ENCODE measurements at places on chromosomes 1 and 21.
A peak's percentile ranks its signal among the peaks of the same experiment; 100 is the strongest.

GRCh38 chr1:38055965-38056364, 9.4 kb upstream of the POU3F1 start:
- no peak for DNase-seq

DNA sequence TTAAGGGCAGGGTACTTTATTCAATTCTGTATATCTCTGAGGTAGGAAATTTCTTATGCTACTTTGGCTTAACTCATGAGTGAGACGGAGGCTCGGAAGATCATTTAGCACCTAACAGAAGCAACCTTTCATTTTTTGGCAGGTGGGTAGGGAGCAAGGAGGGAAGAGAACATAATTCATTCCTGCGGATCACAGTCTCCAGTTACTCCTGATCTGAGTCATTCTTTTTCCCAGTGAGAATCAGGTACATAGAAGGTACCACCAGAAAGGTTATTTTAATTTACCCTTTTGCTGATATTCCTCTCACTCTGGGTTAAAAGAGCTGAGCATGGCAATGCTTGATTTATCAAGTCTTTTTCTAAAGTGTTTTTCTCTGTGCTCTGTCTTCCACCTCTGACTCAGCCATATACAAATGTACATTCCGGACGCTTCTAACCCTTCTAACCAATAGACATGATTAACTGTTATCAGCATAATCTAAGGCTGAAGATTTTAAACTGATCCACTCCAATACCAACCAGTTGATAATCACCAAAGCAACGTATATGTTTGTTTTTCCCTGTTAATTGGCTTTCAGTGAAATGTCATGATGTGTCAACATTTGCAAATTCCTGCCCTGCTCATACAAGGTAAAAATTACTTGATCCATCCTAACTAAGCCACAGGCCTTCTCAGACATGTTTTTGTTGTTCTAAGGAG, 271.7 kb downstream of the DUSP10 start:
- no peak for DNase-seq

GRCh38 chr1:111154021-111154999, 14.3 kb downstream of the CEPT1 start:
- DNase-seq: no peak

DNA sequence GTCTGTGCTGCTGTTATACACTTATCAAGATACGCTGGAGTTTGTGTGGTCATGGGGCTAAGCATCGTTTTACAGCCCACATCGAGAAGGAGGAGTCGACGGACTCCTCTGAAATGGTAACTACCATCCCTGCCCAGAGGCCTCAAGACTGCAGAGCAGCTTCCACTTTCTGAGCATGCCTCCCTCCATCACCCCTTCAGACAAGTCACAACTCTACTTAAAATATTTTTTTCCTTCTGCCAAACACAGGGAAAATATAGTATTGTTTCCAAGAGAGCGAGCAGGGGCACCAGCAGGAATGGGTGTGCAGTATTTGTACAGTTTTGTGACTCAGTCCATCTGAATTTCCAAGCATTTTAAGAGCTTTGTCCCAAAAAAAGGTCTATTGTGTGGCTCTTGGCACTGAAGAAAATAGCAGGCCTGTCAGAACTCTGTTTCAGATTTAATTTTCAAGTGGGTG, 14.1 kb downstream of the EVA1C start:
- DNase-seq: no peak

GRCh38 chr1:159778266-159778665, 2.5 kb upstream of the DUSP23 start:
- DNase-seq: no peak

- DNase-seq: no peak
These were observed 148.3 kb downstream of the RHOU start for GRCh38 chr1:228883535-228883934.

DNA sequence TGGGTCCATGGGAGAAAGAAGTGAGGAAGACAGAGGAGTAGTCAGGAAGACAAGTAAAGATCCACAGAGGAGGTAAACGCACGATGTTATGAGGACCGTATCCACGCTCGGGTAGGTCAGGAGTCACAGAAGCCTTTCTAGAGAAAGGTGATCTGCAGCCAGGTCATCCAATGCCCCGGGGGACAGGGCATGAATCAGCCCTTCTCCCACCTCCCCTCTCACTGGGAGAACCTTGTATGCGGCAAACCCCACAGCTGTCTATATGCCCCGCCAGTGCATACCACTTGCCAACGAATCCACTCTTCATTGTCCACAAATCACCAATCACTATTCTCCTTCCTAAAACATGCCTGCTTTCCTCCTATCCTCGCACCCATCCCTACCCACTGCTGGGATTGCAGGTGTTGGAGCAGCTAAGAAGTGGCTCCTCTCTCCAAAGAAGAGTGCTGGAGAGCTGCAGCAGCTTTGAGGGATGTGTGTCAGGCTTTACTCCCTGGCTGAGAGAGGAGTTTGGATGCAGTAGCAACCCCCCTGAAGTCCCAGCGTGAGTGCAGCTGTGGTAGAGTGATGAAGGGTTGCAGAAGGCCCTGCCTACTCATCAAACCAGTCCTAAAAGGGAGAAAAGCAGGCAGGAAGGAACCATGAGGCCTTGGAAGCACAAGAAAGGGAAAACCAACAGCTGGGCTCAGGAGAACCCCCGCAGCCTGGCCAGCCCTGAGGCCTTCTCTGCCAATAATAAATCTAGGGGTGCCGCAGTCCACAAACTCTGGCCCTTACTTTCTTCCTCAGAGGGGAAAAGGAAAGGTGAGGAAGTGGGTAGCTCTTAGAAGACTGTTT, 102.2 kb upstream of the GADD45A start:
- no peak for DNase-seq

DNA sequence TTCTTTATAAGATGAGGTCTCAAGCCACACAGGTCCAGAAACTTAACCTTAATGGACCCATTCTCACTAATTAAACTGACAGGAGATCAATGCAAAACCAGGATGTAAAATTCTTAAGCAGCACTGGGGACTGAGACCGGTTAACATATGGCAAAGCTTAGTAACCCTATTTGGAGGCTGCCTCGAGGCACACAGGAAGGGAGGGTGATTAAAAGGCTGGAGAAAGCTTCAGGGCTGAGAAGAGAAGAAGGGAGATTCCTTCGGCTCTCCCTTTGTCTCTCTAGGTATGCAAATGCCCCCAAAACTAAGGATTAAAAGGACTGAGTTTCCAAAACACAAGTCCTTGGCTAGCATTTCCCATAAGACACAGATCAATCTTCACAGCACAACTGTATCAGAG, 120.8 kb upstream of the DSCAM start:
- no peak for DNase-seq

DNA sequence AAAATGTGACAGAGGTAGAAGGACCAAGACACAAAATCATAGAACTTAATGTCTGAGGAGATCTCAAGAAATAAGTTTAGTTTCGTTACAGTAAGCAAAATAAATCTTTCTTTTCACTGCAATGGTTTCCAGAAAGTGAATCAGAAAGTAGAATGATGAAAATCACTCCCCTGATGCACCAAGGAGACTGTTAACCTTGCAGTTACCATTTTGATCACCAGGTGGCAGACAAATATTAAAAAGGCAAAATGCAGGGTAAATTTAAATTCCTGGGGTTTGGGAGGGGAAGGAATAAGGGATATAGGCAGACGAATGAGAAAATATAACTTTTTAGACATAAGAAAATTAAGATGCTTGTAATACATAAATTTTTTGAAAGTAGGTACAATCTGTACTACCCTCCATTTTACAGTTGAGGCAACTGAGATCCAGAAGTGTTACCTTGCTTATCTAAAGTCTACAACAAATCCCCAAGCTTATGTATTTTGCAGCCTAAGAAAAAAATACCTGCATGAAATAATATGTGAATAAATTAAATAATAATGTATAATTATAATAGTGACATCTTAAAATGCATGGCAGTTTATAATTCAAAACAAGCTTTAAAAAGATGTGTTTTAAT, 253.2 kb downstream of the CRB1 start:
- peak; percentile 24 for DNase-seq

DNA sequence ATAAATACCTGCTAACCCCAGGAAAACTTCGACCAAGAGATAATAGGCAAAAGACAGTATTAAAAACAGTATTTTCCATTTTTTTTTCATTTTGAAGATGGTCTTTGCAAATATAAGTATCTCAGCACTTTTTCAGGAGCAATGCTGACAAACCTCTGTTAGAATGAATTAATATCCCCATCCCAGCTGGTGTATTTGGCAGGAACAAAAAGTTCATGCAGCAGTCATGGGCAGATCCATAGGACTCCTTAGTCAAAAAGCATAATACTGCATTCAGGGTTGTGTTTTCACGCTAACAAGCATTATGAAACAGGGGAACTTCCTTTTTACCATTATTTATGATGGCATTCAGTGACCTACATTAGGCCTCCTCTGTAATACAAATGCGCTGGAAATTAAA, 344.0 kb downstream of the ST6GALNAC3 start:
- DNase-seq: no peak

DNA sequence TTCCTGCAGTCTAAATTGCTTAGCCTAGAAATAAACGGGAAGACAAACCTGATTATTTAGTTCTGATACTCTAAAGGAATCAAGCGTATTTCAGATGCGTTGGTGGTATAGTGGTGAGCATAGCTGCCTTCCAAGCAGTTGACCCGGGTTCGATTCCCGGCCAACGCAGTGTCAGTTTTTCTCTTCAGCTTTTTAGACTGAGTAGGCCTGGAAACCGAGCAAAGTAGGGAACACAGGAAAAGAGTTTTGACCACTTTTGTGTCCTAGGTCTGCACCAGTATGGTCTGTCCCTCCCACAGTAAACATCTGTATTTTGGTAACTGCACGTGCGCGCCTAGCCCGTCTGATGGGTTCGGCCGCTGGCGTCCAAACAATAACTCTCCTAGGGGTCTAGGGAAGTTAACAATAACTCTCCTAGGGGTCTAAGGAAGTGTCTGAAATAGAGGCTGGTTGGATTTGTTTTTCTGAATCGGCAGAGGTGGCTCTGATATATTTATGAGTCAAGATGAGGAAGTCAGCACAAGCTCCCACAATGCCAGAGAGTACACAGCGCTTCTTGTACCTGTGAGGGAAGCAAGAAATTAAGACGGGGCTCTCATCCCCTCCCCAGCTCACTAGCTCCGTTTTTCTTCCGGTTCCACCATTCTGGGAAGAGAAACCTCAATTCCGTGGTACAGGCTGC, 15.6 kb upstream of the HJV start:
- DNase-seq: peak; percentile 76

DNA sequence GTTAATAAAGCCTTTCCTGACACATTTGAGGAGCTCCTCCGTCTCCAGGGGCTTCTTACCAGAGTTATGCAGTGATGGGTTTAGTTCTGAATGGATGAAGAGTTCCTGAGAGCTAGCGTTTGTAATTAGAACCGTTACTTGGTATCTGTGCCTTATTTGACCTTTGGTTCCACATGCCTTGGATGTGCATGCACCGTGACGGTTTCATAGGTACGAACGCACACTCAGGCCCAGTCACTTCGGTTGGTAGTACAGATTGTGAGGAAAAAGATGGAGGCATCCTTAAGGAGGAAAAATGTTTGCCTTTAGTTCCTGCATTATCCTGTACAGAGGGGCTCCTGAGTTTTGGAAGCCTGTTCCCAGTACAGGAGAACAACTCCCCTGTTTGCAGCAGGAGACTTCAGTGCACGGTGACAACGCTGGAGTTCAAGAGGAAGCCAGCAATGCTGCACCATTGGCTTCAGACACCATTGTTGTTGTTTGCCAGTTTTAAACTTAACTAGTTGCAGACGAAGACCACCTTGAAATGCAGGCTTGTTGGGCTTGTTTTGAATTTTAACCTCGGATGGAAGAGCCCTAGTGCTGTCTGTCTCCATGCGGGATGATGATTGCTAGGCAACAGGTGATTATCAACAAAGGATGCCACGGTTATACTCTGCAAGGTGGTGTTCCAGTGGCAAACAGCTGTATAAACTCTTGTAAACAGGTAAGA, 8.2 kb downstream of the RBM15 start:
- no peak for DNase-seq

GRCh38 chr1:68197461-68197860, 34.9 kb downstream of the WLS start:
- DNase-seq: no peak

- DNase-seq: peak; percentile 69
These were observed 14.2 kb downstream of the UTP11 start for GRCh38 chr1:38026592-38027200.

GRCh38 chr1:43329995-43330751, 7.4 kb upstream of the MPL start:
- no peak for DNase-seq

DNA sequence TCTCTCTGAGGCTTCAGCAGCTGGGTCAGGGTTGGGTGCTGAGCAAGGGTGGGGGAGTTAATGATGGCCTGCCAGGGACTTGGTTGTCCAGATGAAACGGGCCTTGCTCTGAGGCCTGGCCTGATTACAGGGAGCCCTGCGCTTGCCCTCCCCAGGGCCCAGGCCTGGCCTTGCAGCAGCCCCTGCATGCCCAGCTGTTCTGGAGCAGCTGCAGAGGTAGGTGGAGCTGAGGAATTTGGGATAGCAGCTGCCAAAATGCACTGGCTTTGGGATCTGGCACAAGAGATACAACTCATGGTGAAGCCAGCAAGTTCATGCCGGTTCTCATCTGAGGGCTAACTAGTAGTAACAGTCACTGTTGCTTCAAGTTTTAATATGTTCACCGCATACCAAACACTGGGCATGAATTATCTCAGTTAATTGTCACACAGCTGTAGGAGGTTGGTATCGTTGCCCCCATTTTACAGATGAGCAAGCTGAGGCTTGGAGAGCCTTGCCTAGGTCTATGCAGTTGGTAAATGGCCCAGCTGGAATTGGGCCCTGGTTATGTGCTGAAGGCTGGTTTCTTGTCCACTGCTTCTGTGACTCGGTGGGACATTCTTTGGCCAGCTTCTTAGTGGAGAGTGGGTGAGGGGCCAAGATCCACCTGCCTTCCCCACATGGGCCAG, 7.3 kb upstream of the SERINC2 start:
- no peak for DNase-seq

- DNase-seq: no peak
These were observed 8.7 kb downstream of the CLDN8 start for GRCh38 chr21:30207252-30207579.

- DNase-seq: no peak
These were observed 23.2 kb downstream of the F5 start for GRCh38 chr1:169563019-169563615.

- DNase-seq: no peak
These were observed 9.0 kb downstream of the MPL start for GRCh38 chr1:43346636-43347035.

GRCh38 chr1:154857441-154858215, 12.5 kb downstream of the KCNN3 start:
- no peak for DNase-seq

DNA sequence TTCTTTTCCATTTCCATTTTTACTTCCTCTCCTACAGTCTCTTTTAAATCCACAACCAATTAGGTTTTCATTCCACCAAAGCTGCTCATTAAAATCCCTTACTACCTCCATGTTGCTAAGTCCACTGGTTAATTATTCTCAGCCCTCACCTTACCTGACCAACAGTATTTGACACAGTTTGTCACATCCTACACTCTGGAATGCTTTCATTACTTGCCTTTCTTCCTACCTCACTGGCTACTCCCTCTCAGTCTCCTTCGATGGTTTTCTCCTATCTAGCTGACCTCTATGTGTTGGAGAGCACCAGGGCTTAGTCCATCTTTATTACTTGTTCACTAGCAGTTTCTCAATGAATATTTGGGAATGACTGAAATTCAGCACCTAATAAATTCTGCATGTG, 78.6 kb downstream of the NME7 start:
- DNase-seq: no peak

- no peak for DNase-seq
These were observed 145.5 kb downstream of the USP25 start for GRCh38 chr21:15875286-15875685.

GRCh38 chr1:44696101-44696500, 21.6 kb downstream of the ARMH1 start:
- no peak for DNase-seq

Data from NCI-H1105 (cell line).